ENCODE measurements at places on chromosomes 6 and 20.

GRCh38 chr20:59984541-59984940 lies 26.3 kb downstream of the CDH26 start:
- no peak for DNase-seq

- no peak for DNase-seq
Observed at GRCh38 chr6:55578537-55579363, at the start of gene HMGCLL1. Gene HMGCLL1, minus strand, starts transcription at chr6:55579192. Its CDS starts 137 bp downstream, at chr6:55579055.

DNA sequence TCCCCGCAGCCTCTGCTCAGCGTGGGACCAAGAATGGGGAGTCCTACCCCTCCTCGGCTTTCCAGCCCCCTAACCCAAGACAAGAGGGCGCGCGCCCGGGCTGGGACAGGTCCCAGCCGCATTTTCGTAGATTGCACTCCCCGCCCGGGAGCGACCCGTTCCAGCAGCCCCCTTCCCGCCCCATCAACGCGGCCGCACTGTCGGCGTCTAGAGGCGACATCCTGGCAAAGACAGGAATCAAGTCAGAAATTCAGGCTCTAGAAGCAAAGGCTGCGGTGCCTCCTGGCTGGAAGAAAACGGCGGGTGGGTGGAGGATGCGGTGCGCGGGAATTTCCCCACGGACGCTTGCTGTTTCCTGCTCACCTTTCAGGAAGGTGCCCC lies 957 bp downstream of the PROKR2 start:
- no peak for DNase-seq

- no peak for DNase-seq
Observed at GRCh38 chr6:14232889-14233288, 115.3 kb downstream of the CD83 start.

- DNase-seq: no peak
Observed at GRCh38 chr6:151497905-151498304, 4.1 kb downstream of the CCDC170 start.

- DNase-seq: no peak
Observed at GRCh38 chr6:137323860-137324259, 104.7 kb upstream of the IFNGR1 start.

GRCh38 chr6:4786996-4787395 lies 10.8 kb downstream of the CDYL start:
- DNase-seq: no peak

DNA sequence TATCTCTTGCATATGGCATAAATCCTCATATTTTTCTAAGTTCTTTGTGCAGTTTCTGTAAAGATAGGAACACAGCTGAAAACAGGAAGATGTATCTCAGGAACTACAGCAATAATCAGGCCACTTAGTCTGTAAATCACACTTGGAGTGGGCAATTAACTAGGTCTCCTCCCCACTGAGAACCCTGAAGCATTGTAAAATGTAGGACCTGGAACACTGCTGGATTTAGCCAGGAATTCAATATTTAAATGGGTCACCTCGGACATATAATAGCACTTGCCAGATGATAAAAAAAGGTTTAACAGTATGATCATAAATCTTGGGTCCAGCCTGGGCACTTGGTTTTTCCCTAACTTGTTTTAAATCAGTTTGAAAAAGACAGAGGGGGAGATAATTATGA lies 155.0 kb downstream of the GRM1 start:
- DNase-seq: no peak

DNA sequence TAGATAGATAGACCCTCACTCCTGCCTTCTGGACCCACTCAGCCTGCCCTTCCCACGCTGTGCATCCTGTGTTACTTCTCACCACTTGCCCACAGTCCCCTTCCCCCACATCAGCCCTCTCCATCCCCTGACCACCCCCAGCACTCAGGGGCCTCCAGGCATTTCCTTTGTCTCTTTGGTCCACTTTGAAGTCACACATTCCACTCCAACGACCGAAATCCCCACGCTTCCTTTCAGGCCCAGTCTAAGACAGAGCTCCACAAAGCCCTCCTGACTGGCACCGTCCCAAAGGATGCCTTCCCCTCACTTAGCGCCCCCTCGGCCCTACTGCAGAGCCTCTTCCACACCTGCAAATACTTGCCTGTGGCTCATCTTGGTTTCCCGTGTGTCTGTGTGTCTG lies 83.8 kb downstream of the FOXF2 start:
- no peak for DNase-seq

DNA sequence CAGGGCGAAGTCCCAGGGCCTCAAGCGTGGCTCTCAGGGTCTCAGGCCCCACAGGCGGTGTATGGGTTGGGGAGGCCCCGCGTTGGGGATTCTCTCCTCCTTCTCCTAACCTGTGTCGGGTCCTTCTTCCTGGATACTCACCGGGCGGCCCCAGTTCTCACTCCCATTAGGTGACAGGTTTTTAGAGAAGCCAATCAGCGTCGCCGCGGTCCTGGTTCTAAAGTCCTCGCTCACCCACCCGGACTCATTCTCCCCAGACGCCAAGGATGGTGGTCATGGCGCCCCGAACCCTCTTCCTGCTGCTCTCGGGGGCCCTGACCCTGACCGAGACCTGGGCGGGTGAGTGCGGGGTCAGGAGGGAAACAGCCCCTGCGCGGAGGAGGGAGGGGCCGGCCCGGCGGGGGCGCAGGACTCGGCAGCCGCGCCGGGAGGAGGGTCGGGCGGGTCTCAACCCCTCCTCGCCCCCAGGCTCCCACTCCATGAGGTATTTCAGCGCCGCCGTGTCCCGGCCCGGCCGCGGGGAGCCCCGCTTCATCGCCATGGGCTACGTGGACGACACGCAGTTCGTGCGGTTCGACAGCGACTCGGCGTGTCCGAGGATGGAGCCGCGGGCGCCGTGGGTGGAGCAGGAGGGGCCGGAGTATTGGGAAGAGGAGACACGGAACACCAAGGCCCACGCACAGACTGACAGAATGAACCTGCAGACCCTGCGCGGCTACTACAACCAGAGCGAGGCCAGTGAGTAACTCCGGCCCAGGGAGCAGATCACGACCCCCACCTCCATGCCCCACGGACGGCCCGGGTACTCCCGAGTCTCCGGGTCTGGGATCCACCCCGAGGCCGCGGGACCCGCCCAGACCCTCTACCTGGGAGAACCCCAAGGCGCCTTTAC lies at the start of gene HLA-G:
Gene HLA-G, plus strand, starts transcription at position 247 of the 892 bp plus-strand sequence. Its CDS starts 20 bp downstream, at position 267.
- DNase-seq: no peak

GRCh38 chr6:135920689-135921088 lies 69.2 kb downstream of the PDE7B start:
- no peak for DNase-seq

DNA sequence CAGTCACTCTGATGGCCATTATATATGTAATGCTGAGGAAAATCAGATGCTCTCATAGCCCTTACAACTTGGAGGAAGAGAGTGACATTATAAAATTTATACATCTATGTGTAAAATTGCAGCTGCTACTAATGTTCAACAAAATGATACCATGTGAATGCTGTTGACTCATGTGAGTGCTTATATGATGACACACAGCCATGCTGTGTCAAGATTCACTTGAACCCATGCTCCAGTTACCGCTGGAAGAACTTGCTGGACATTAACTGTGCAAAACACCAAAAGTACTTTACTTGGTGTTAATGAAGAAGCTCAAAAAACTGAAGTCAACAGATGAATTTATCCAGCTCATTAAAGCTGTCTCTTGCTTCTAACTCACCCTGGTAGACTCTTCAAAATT lies 318.9 kb upstream of the PLCB4 start:
- no peak for DNase-seq

DNA sequence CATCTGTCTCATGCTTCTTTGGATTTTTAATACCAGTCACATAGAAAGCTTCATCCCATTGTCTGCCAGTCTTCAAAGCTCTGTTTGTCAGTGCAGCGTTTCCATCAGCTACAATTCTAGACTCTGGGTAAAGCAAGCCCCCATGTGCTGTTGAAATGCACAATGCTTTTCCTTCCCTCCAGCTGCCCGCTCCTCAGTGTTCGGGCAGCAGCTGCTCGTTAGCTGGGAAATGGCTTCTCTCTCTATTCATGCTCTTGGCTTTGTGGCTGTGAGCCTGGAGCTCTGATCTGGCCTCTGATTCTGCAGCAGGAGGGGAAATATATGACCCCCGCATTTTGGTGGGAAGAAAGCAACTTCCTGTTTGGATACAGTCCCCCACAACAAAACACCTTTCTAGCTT lies 213.0 kb upstream of the CDYL start:
- no peak for DNase-seq

DNA sequence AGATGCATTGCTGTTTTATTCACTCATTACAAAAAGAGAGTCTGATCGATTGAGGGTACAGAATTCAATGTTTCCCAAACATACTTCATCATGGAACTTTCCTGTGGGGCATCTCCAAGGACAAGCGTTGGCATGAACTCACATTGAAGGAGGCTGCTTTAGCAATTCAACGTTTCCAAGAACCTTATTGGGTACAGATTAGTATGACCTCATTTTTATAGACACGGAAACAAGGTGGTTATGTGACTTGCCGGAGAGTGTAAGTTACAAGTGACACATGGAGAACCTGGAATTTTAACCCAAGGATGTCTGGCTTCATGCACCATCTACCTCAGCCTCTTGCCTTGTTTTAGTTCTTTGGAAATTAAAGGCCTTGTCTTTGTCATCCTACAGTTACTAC lies 8.8 kb downstream of the GPR31 start:
- DNase-seq: no peak

GRCh38 chr6:150915880-150916265 lies 50.4 kb downstream of the MTHFD1L start:
- no peak for DNase-seq

DNA sequence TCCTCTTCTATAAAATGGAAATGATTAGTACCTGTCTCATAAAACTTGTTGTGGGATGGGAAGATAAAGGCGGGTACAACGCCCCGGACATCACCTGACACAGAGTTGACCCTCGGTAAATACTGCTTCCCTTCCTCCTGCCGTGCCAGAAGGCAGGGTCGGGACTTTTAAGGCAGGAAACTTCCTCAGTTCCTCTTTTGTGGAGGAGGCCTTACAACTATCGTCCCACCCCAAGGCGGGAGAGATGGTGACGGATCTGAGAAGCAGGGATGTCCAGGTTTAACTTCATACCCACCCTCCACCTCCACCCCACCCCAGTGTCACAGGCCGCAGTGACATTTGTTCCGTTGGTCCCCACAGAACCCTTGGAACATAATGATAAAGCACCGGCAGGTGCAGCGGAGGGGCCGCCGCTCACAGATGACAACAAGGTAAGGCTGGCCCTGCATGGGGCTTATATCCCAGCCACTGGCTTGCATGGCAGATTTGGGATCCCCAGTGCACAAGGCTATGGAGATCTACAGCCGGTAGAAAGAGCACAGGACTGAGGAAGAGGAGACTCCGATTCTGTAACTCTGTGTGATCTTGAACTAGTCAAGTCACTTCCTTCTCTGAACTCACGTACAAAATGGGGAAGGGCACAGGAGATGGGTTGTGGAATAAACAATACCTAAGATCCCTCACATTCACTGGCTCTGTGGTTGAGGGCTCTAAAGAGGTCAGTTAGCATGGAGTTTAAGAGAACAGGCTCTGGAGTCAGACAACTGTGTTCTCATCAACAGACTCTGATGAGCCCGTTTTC lies 764 bp downstream of the DNTTIP1 start:
- no peak for DNase-seq

GRCh38 chr6:82875573-82876185 lies 190.0 kb downstream of the UBE3D start:
- peak; percentile 31 for DNase-seq

- DNase-seq: no peak
Observed at GRCh38 chr6:110649704-110650103, 165.6 kb downstream of the CDK19 start.

- no peak for DNase-seq
Observed at GRCh38 chr6:145204301-145204700, 531.0 kb downstream of the EPM2A start.

DNA sequence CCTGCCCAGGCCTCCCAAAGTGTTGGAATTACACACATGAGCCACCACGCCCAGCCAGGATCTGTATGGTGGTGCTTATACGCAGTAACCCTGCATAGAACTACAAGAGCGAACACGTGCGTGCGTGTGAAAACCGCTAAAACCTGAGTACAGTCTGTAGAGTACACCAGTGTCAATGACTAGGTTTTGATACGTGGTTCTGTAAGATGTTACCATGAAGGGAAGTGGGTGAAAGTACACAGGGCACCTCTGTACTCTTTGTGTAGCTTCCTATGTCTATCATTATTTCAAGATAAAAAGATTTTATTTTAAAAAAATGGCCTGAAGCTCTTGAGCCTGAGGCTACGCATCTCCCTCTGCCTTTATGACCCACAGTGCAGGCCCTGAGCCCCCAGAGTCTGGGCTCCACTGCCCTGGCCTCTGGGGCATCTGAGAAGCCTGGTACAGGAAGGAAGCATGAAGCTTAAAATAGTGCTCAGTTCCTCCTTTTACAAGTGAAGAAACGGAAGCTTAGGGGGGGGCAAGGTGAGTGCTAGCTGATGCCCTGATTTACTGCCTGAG lies 21.6 kb downstream of the LY86 start:
- no peak for DNase-seq

- DNase-seq: no peak
Observed at GRCh38 chr6:53411451-53411850, 62.7 kb upstream of the ELOVL5 start.

- no peak for DNase-seq
Observed at GRCh38 chr6:150267686-150268561, 100.9 kb upstream of the IYD start.

DNA sequence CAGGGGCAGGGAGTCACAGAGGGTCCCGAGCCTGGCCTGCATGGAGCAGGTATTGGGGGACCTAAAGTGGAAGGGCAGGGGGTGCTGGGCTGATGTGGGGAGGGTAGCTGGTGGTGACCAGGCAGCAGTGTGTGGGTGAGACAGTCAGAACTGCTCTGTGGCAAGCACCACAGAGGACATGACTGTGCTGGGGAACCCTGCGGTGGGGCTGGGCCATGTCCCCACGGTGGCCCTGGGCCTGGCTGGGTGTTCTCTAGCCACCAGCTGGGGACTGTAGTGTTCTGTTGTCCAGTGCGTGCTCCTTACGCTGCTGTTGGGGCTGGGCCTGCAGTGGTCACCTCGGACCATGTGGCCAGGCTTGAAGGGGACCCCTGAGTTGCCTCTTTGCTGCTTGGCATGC lies 3.6 kb downstream of the SS18L1 start:
- no peak for DNase-seq

DNA sequence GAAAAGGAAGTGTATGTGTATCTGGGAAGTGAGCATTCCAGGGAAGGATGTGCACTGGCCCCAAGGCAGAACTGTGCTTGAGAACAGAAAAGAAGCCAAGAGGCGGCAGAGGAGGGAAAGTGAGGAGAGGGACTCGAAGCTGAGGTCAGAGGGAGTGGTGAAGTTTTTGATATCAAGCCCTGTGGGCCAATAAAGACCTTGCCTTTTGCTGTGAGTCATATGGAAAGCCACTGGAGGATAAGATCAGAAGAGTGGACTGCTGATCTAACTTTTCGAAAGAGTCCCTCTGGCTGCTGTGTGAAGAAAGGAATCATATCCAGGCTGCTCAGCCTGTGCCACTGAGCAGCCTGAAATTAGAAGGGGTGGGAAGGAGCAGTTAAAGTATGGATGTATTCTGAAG lies 99.4 kb downstream of the EYA4 start:
- DNase-seq: no peak

- DNase-seq: no peak
Observed at GRCh38 chr6:150979826-150980350, 114.4 kb downstream of the MTHFD1L start.

- no peak for DNase-seq
Observed at GRCh38 chr20:37072293-37073196, 23.3 kb downstream of the RBL1 start.

GRCh38 chr6:125662296-125662695 lies 87.1 kb upstream of the HEY2 start:
- DNase-seq: no peak
